Renal cortex interstitium (tissue), 15 donors: ENCODE measurements at places on chromosomes 7 and 10.
A peak's percentile ranks its signal among the peaks of the same experiment; 100 is the strongest.

GRCh38 chr7:88681682-88682081 lies 77.8 kb upstream of the ZNF804B start:
- no peak for DNase-seq

GRCh38 chr7:155786491-155786890 lies 25.8 kb downstream of the SHH start:
- no peak for DNase-seq

DNA sequence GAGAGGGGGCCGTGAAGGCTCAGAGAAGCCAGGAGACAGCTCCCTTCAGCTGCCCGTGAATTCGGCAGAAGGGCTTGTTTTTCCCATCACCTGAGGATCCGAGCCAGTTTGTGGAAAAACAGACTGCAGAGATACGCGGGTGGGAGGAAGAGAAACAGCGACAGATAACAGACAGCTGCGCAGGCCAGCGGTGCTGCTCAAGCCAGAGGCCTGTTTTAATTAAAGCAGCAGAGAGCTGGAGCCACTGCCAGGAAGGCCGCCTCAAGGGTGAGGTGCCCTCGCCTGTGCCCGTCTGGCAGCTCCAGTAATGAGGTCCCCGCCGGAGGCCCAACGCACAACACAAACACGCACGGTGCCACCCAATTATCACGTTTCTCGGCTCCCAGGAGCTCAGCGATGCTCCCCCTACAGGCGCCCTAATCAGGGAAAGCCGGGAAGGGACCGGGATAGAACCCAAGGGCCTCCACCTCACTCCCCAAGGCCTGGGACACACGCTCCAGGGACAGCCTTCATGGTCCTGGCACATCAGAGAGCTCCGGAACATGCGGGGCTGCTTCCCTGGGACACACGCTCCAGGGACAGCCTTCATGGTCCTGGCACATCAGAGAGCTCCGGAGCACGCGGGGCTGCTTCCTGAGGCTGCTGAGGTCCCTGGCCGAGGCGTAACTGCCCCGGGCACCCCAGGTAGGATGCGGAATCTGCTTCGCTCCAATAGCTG lies 60.6 kb upstream of the DNAAF5 start:
- no peak for DNase-seq

DNA sequence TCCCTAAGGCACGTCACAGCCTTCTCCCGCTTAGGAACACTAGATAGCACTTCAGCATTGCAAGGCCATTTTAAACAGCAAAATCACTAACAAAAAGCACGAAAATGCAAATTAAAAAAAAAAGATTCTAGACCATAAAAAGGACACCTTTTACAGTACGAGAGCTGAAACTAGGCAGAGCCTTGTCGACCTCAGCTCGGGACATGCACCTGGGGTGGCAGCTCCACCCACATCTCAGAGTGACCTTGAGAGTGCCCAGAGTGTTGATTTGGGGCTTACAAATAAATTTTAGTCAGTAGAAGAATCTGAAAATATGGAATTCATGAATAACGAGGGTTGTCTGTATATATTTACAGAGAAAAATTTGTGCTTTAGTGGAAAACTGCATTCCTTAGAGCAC lies 1.1 kb downstream of the MRPS24 start:
- DNase-seq: no peak

GRCh38 chr10:4262870-4263600 lies 478.0 kb upstream of the KLF6 start:
- DNase-seq: no peak

DNA sequence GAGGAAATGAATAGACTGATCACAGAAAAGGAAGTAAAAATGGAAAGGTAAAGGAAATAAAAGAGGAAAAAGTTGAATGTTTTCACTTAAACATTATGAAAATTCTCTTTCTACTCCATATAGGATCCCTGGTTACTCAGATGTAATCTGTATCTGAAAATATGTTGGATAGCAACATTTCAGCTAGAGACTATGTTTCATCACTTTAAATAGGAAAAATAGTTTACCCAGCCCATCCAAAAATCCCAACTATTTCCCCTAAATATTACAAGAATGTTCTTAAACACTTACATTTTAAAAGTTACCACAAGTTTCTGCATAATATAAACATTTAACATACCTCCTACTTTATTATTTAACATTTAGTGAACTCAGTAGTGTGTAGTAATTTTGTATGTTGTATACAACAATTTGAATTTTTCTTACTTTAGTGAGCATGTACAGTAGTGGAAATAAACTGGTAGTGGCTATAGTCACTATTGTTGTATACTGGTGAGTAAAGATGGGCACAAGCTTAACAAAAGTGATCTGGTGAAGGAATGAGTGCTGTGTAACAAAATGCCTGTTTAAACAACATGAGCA lies 27.1 kb downstream of the SLF2 start:
- no peak for DNase-seq

- peak; percentile 36 for DNase-seq
These were observed 3.1 kb downstream of the PALS2 start for GRCh38 chr7:24576171-24577025.

DNA sequence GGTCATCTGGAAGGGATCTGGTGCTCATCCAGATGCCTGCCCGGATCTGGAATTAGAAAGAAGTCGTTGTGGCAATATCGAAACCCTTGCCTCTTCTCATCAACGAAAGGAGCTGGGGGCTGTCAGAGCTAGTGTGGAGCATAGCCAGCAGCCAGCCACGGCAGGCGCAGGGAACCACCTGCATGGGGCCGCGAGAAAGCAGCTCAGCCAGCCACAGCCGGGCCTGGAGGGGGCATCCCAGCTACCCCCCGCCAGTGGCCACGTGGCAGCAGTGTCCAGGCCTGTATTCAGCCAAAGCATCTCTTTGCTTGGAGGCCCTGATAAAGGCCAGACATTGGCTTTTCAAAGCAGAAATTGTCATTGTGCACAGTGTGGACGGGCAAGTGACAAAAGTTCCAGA lies 19.1 kb downstream of the GPR26 start:
- no peak for DNase-seq

- DNase-seq: no peak
These were observed 23.9 kb upstream of the CALD1 start for GRCh38 chr7:134755422-134756022.

DNA sequence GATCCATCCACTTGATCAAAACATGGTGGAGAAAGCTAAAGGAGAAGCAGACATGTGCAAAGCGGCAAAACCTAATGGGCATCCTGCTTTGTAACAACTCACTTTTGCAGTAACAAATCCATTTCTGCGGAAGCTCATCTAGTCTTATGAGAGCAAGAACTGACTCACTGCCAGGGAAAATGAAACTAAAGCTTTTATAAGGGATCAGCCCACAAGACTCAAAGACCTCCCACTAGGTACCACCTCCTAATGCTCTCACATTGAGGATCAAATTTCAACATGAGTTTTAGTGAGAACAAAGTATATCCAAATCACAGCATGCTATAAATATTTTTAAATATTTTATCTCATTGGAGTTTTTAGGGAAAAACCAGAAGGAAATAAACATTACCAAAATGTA lies 120.1 kb upstream of the GNAI1 start:
- no peak for DNase-seq

- no peak for DNase-seq
These were observed 9.9 kb upstream of the FAM180A start for GRCh38 chr7:135758531-135758932.

DNA sequence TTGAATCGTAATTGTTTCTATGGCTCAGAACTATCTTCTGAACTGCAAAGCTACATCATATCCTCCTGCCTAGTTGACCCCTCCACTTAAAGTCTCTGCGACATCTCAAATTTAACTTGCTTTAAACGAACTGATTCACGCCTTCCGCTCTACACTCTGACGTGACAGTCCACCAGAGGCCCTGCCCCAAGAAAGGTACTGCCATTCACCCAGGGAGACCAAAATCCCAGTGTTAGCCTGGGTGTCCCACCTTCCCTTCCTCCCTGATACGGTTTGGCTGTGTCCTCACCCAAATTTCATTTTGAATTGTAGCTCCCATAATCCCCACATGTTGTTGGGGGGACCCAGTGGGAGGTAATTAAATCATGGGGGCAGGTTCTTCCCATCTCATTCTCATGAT lies 90.8 kb downstream of the CPXM2 start:
- no peak for DNase-seq

DNA sequence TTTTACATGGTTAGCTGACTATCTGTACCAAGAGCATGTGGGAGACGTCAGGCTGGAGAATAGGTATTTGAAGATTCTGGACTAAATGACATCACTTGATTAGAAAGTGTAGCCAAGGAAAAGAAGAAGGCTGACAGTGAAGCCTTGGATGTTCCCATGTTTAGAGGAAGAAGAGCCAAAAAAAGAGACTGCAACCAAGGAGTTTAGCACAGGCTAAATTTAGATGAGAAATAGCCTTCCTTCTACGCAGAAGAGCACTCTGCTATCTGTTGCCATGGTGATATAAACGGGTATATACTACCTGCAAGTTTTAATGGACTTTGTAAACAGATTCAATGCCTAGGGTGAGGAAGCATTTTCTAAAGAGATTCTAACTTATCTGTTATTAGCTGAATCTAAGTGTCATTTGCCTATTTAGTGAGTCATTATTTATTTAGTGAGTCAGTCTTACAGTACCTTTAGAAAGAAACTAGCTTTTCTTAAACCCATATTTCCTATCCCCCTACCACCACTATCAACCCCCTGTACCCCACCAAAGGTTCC lies 69.8 kb downstream of the CDK6 start:
- DNase-seq: no peak

- no peak for DNase-seq
These were observed 146.5 kb downstream of the RAB11FIP2 start for GRCh38 chr10:117900280-117900679.

DNA sequence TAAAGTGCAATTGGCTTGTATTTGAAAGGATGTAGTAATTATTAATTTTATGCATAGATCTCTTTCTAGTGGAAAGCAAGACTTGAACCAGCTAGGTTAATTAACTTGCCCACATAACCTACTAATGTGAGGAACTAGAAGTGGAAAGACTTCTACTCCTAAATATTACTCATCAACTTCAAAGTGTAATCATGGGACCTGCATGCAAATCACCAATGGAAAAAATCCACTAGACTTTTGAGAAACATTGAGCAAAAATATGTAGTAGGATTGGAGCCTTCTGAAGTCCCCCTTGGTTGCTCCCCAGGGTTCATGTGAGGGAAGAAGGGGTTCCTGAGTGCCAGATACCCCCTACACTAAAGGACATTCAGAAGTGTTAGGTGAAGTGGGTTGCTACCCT lies 240.2 kb downstream of the PTEN start:
- no peak for DNase-seq

GRCh38 chr7:141418066-141418465 lies 133.1 kb upstream of the AGK start:
- DNase-seq: no peak

DNA sequence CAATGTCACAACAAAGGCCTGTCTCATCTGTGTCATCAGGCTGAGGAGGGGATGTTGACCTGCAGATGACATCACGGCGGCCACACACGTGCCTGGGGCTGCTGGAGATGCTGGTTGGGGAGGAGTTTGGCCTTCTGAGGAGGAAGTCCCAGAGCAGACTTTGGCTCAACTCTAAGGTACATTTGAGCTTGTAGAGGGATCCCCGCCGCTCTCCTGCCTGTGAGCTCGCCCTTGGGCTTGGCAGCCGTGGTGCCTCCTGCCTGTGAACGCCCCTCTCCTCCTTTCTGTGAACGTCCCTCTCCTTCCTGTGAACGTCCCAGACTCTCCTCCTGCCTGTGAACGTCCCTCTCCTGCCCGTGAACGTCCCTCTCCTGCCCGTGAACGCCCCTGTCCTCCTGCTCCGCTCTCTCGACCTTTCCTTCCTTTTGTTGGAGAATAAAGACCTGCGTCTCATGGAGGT lies 176.4 kb downstream of the DNAJB6 start:
- DNase-seq: no peak

DNA sequence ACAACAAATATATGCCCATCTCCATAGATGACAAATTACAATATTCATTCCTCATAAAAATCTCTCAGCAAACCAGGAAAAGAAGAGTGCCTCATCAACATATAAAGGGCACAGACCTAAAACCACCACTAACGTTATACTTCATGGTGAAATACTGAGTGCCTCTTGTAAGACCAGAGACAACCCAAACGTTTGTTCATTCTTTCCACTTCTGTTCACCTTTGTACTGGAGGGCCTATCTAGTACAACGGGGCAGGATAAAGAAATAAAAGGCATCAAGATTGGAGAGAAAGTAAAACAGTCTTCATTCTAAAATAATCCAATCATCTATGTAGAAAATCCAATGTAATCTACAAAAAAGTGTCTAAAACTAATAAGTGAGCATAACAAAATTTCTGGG lies 79.1 kb downstream of the LARP4B start:
- no peak for DNase-seq

GRCh38 chr7:126378642-126379041 lies 874.1 kb downstream of the GRM8 start:
- DNase-seq: no peak

DNA sequence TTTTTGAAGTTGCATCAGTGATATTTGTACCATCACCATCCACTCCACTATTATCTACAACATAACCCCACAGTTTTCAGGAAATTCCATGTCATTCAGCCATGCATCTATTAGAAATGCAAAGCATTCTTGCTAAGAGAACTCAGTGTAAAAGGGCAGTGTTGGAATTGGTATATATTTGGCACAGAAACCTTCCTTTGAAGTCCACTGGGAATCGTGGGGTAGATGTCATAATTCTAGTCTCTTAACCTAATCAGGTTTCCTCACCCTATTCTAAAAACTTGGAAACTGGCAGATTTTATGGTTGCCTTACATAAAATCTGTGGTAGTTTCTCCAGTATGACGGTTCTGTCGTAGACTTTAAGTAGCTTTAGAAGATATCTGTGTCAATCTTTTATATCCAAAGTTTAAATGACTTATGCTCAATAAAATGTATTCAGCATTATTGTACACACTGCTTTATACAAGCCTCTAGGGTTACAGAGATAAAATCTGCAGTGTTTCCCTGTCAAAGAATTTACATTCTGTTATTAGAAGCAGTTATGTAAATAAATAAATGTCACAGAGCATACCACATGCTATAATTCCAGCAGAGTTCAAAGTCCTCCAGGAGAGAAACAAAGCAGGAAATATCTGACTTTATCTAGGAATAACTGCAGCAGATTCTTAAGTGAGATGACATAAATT lies 704.4 kb upstream of the CELF2 start:
- no peak for DNase-seq

DNA sequence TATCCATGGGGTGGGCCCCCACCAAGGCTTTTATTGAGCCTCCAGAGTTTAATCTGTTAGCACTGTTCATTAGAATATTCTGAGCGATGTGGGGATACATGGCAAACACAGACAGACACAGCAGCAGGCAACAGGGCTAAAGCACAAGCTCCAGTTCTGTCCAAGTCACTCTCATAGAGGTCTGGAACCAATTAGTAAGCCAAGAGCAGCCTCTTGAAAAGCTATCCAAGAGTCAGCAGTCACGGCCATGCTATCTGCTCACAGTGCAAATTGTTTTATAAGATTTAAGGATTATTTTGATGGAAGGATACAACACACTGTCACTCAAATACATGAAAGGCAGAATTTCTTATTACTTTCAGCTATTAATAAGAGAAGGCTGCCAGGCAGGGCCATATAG lies 86.4 kb upstream of the DGKB start:
- DNase-seq: no peak
